ENCODE measurements at places on chromosomes 4 and X.

DNA sequence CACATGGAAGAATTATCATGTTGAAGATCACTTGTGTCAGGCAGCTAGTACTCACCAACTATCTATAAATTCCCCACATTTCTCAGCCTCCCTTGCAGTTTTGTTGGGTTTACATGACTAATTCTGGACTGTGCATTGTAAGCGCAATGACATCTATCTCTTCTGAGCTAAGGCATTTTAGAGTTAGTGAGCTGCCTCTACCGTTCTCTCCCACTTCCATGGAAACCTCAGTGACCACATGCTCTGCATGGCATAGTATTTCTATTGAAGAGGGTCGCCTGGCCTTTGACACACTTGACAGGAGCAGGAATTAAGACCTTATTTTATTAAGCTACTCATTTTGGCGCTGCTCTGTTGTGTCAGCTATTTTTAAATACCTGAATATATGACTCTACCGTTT, 67.5 kb upstream of the NPY2R start:
- no peak for DNase-seq

- no peak for DNase-seq
Measured at GRCh38 chr4:39924014-39924413, 53.7 kb downstream of the PDS5A start.

GRCh38 chrX:95484781-95485180, 1199.9 kb upstream of the DIAPH2 start:
- no peak for DNase-seq

DNA sequence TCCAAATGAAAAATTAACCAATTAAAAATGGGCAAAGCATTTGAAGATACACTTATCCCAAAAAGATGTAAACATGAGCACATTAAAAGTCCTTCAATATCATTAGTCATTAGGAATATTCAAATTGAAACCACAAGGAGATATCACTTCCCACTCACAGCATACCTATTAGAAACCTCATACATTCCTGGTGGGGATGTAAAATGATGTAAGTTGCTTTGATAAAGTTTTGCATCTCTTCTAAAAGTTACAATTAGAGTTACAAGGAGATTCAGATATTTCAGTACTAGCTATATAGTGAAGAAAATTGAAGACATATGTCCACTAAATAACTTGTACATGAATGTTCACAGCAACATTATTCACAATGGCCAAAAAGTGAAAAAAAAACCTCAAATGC, 1109.3 kb upstream of the LCORL start:
- no peak for DNase-seq

GRCh38 chr4:101071241-101071640, 276.1 kb downstream of the PPP3CA start:
- no peak for DNase-seq

DNA sequence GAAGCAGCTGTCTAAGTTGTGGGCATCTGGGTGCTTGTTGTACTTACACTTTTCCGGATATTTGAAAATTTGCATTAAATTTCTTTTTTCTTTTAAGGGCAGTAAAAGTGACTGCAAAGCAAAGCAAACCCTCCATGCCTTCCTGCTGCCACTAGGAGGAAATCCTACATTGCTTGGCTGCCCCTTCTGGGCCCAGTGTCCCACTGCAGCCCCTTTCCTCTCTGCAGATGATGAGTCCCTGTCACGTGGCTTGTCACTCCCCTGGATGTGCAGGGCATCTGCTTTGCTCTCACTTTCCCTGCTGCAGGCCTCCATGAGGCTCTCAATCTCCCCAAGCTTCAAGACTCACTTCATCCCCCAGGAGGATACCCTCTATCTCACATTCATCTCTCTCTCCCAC, 12.7 kb downstream of the TSR2 start:
- DNase-seq = no peak

GRCh38 chr4:46508216-46508615, 118.3 kb upstream of the GABRA2 start:
- no peak for DNase-seq
